Activated naive CD4-positive, alpha-beta T cell treated with anti-CD3 and anti-CD28 coated beads, Interleukin-2, amount 50 U/mL, for 72 hours (primary cell): ENCODE measurements at places on chromosomes 4 and X. TPM values are rescaled to one million over a fixed set of nuclear protein-coding genes. Genes with fewer than 3 reads are reported as not detected.

Gene INPP4B
- 63.9 TPM for total RNA-seq

Gene CT45A7
- not detected for total RNA-seq

Gene GRIA3
- not detected for total RNA-seq

Gene MAGEC2
- total RNA-seq, result not detected

- no peak for DNase-seq
Observed at GRCh38 chrX:53281963-53282695, 745 bp upstream of the IQSEC2 start.

DNA sequence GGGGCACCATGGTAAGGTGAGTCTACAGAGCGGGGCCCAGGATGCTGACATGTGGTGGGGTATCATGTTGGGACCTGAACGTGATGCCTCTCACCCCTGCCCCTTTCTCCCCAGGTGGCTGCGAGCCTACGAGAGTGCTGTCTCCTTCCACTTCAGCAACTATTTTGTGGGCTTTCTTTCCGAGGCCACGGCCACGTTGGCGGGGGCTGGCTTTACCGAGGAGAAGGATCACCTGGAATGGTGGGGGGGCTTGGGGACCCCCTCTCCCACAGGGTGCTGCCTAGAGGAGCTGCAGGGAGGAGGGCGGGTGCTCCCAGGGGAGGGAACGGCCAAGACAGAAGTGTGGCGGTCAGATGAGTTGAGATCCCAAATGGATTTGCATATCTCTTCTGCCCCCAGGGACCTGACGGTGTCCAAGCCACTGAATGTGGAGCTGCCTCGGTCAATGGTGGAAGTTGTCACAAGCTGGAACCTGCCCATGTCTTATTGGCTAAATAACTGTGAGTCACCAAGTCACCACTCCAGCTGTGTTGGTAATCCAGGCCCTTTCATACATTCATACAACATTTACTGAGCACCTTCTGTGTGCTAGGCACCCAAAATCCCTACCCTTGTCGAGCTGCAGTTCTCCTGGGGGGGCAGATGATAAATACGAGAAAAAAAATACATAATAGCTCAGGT lies 5.5 kb downstream of the PORCN start:
- DNase-seq, result no peak

Gene MAGED4
- total RNA-seq, result not detected

Gene CSAG1
- total RNA-seq, result not detected

Gene CC2D2A
- total RNA-seq, result not detected

GRCh38 chrX:129797251-129797906 lies 17.6 kb downstream of the SASH3 start:
- no peak for DNase-seq

DNA sequence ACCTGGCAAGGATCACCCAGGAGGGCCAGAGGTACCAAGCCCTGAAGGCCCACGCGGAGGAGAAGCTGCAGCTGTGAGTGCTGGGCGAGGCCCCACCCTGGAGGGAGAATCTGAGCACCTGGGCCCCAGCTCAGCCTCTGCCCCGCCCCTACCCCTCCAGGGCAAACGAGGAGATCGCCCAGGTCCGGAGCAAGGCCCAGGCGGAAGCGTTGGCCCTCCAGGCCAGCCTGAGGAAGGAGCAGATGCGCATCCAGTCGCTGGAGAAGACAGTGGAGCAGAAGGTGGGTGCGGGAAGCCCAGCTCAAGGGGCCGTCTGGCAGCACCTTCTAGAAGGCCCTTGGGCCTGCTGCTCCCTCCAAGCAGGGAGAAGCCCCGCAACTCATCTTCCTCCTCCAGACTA lies 23.2 kb downstream of the TACC3 start:
- DNase-seq, result no peak

DNA sequence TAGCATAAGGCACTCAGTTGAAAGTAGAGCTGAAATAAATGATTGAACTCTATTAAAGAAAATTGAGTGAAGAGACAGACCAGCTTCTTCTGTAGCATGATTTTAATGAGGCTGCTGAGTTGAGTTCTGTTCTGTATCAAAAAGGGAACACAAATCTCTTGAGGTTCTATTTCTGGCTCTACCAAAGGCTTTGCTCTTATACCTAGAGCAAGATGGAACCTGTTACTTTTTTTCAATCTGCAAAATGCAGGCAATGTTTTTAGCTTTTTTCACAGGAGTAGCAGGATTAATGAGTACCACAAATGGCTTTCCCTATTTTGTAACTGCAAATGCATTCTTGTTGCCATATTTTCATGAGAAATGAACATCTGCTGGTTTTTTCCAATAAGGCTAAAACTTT lies 4.2 kb upstream of the ERVMER34-1 start:
- DNase-seq, result no peak

Gene PTCHD1
- not detected for total RNA-seq

Gene NEUROG2
- total RNA-seq, result 0.10 TPM

Gene WAS
- 93.0 TPM for total RNA-seq

DNA sequence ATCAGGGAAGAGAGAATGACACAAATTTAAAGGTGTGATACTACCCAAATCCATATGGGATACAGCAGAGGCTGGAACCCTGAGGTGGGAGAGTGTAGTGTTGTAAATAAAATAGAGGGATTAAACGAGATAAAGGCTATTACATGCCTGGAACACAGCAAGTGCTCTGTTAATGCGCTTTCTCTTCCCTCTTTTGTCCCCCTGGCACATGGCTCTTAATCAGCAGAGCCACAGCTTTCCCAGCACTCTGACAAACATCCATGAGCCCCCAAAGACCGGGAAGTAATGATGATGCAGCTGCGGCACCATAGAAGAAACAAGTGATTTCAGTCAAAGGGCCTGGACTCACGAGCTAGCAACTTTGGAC lies 85.9 kb downstream of the RASL11B start:
- no peak for DNase-seq

Gene MID1IP1
- 62.2 TPM for total RNA-seq

Gene PGRMC1
- total RNA-seq, result 22.2 TPM

Gene CT45A5
- total RNA-seq, result 0.29 TPM

Gene VEGFC
- not detected for total RNA-seq

DNA sequence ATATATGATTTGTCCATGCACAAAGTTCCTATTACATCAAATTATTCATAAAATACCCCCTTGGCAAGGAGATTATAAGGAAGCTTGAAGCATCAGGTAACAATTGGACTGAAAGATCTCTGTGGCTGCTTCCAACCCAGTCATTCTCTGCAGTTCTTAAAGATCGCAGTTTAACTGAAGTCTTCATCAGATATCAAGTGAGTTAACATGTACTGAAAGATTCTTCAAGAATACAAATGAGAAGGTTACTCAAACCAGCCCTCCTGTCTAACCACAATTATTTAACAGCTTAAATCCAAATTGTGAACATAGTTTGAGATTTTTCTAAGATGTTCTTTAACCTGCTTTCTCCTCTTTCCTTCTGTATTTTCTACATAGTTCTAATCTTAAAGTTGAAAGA lies 56.1 kb downstream of the SLC10A7 start:
- no peak for DNase-seq

- DNase-seq, result no peak
Observed at GRCh38 chrX:152876931-152877840, 20.7 kb upstream of the ZNF185 start.

DNA sequence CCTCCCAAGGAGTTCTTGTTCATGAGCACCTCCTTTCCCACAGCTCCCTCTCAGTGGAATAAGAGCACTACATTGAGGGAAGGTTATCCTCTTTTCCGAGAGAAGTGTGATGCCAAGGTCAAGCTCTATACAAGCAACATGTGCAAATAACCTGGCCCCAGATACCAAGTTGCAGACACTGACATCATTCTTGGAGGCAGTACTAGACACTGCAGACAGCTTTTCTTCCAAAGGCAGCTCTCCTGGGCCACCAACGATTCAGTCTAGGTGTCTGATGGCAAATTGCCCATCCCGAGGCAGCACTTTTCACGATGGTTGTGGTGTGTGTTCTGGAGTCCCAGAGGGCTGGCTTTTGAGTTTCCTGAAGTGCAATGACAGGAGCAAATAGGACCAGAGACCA lies 384.9 kb downstream of the TLL1 start:
- no peak for DNase-seq

- no peak for DNase-seq
Observed at GRCh38 chr4:180098586-180098985, 2144.6 kb upstream of the TENM3 start.

DNA sequence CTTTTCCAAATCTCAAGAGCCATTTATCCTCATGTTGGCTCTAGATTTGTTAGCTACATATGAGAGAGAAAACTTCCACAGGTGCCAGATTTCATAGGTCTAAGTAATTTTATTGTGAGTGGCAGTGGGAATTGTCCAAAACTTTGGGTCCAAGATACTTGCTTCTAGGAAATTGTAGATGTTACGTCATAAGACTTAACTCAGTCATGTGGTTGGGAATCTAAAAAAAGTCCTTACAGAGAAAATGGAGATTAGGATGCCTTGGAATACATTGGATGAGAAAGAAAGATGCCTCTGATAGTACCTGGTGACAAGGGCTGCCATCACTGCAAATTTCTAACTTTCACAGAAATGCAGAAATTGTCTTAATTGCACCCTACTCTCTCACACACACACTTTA lies 506.5 kb downstream of the C4orf33 start:
- DNase-seq, result no peak

Gene PWWP3B
- total RNA-seq, result not detected

Gene RAB33A
- total RNA-seq, result 34.8 TPM

DNA sequence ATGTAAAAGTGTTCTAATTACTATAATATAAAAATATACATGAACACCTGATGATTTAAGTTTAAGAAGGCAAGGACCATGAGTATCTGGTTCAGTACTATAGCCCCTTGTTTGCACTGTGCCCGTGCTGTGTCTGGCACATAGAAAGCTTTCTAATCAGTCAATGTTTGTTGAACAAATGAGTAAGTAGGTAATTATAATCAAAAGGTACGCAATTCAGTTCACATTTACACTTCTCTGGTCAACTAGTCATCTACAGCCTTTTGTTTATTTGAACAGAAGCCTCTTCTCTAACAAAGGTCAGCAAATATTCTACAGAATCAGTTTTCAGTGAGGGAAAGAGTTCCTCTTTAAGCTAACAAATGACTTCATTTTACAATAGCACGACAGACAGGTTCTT lies 523.3 kb downstream of the SMARCA1 start:
- DNase-seq, result no peak

DNA sequence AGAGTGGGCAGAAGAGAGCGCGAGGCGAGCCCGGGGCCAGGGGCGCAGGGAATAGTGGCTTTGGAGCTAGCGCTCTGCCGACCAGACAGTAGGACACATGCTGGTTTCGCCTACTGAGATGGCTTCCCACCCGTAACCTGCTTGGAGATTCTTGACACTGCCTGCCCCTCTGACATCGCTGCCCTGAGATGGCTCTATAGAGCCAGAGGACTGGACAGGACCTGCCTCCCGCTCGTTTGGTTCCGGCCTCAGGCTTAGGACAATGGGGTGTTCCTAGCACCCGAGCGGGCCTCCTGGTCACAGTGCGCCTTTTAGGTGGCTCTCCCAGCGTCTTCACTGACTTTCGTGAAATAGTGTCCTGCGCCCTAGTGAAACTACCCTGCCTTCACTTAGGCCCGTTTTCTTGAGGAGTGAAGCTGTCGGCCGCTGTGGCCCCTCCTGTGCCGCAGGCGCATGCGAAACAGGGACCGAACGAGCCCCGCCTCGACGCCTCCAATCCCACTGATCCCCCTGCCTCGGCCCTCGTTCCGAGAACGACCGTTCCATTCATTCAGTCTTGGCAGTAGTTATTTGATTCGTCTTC lies 608 bp downstream of the TAF1 start:
- DNase-seq, result peak; percentile 55

- DNase-seq, result no peak
Observed at GRCh38 chrX:82711457-82711856, 796.6 kb upstream of the POU3F4 start.

DNA sequence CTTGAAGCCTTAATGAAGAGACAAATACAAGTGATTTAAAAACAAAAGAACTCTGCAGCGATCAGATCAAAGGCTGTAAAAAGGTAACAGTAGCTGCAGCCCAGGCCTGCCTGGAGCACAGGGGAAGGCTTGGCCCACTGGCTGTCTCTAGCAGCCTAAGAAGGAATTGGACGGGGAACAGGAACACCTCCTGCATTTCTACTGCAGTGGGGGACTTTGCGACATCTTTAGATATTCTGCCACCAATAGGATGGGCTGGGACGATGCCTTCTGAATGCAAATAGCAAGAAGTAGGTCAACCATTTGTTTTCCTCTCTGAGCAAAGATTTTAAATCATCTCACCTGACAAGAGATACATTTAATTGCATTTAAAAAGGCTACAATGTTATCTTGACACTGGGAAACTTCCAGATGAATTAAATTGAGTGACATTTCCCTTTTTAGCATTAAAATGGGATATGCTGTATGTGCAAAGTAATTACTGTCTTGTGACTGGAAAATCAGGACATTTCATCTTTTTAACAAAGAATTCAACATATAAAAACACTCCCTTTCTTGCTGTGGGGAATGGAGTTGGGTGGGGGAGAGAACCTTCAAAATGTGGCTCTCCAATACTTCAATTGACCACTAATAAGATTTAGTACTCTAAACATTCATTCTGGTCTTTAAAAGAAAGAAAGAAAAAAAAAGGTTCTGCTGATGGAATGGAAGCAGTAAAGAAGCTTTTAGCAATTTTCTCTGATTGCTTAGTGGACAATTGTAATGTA lies 70.0 kb downstream of the NYX start:
- no peak for DNase-seq

Gene PDE5A
- total RNA-seq, result 0.80 TPM

DNA sequence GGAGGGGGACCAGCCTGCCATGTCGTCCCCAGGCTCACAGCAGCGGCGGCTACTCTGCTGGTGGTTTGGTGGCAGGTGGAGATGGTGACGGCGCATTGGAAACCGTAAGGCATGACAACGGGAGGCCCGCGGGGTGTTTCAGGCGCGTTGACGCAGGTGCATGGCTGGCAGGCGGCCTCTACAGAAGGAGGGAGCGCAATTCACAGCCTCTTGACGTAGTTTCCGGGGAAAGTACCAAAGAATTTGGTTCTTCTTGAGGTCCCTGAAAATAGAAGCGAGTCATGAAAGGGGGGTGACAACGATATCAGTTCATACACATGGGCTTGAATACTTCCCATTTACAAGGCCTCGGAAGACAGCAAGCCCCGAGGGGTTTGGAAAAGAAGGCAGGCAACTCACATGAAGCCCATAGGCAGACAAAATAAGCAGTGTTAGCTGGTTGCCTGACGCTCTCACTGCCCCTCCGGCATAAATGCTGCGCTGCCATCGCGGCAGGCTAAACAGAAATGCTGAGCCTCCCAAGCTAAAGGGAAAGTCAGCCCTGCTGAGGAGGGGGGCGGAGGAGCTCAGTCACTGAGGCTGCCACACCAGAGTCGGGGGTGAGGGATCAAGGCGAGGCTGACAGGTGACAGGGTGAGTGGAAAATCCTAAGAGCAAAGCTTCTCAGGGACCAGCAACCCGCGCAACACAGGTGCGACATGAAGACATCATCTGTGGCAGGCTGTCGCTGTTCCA lies 52.3 kb upstream of the PDLIM3 start:
- DNase-seq, result peak; percentile 59
